Lower leg skin (tissue), 4 donors: ENCODE measurements at places on chromosomes 11 and 22. TPM values are rescaled to one million over a fixed set of nuclear protein-coding genes. Genes with fewer than 3 reads are reported as not detected.

Gene ELMOD1
- 48.2 TPM for total RNA-seq

Gene LDLRAD3
- 22.0 TPM for total RNA-seq

Gene PKDREJ
- total RNA-seq = not detected

Gene SIK3
- total RNA-seq = 27.6 TPM

Gene HEPHL1
- 1.7 TPM for total RNA-seq

Gene MPEG1
- 2.1 TPM for total RNA-seq

Gene MMP10
- total RNA-seq = not detected

Gene CRKL
- 69.3 TPM for total RNA-seq

Gene KCNA4
- not detected for total RNA-seq
